ENCODE measurements at places on chromosomes 16 and 17.

- DNase-seq: no peak
These were observed 9.2 kb upstream of the SERPINF1 start for GRCh38 chr17:1752425-1753262.

GRCh38 chr17:78133971-78134898 lies 3.7 kb downstream of the TMC8 start:
- DNase-seq: peak; percentile 81

GRCh38 chr16:46822270-46822669 lies 8.7 kb downstream of the C16orf87 start:
- peak; percentile 54 for DNase-seq

GRCh38 chr17:30344283-30345088 lies 10.6 kb upstream of the TMIGD1 start:
- DNase-seq: no peak

DNA sequence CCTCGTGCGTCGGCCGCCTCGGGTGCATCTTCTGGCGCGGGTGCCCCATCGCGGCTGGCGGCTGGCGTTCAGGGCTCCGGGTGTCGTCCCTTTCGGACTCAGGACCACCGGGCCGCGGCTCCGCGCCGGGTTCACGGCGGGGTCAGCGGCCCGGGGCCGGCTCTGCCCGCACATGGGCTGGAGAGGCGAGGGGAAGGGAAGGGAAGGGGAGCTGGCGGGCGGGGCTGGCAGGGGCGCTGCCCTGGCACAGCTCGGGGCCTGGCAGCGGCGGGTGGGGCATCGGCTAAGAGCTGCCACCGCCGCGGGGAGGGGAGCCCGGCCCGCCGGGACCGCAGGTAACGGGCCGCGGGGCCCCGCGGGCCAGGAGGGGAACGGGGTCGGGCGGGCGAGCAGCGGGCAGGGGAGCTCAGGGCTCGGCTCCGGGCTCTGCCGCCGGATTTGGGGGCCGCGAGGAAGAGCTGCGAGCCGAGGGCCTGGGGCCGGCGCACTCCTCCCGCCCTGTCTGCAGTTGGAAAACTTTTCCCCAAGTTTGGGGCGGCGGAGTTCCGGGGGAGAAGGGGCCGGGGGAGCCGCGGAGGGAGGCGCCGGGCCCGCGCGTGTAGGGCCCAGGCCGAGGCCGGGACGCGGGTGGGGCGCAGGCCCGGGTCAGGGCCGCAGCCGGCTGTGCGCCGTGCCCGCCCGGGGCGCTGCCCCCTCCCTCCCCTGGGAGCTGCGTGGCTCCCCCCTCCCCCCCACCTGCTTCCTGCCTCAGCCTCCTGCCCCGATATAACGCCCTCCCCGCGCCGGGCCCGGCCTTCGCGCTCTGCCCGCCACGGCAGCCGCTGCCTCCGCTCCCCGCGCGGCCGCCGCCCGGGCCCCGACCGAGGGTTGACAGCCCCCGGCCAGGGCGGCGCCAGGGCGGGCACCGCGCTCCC lies 646 bp downstream of the HIC1 start:
- DNase-seq: peak; percentile 72

DNA sequence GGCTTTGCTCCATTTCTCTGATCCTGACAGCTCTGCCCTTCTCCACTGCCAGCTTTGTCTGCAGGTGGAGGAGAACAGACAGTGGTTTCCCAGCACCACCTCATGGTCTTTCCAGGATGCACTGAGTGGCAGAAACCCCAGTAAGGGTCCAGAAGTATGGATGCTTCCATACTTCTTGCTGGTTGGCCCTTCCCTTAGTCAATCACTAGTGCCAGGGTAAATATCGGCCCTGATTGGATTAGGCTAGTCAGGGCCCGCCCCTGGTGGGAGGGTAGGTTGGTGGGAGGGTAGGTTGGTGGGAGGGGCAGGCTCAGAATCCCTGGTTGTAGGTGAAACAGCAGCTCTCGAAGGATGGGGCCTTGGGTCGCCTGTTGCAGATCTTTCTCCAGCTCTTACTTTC lies 10.2 kb downstream of the RNF213 start:
- DNase-seq: no peak

DNA sequence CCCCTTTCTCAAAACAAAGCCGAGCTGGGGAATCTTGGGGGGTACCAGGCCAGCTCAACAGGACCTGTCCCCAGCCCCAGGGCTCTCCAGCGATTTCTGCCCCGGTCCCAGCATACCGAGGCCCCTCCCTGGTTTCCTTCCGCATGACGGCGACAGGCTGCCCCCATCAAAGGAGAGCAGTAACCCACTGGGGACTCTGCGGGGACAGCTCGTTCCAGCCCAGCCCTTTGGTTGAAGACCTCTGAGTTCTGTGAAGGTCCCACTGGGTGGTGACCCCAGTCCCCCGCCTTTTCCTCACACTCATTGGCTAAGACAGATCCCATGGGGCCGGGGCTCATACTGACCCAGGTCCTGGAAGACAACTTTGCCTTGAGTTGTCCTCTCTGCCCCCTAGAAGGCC lies 4.1 kb downstream of the SMTNL2 start:
- no peak for DNase-seq

DNA sequence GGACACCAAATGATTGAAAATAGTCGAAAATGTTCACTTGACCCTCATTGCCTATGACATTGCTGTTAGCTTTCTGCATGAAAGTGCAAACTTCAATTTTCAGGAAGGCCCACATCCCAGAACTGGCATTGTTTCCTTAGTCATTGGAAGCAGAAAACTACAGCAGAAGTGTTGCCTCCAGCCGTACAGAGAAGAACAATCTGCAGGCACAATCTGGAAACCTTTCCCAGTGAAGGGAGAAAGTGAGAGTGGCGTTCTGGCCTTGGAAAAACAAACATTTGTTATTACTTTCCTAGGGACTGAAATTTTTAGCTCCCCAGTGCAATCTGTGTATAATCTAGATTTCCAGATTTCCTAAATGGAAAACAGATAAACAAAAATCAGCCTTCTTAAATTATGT lies 529.5 kb upstream of the RBFOX1 start:
- DNase-seq: no peak

Measured in GM06990 (cell line).